ENCODE measurements at places on chromosomes 6 and 20.

- no peaks in the 10 kb centered on the region for H3K36me3 ChIP-seq
- peaks cover 30% of the 10 kb centered on the region for H3K4me1 ChIP-seq
- no peak overlapping the region for H3K4me3 ChIP-seq
- no peak for DNase-seq
These were observed 125.9 kb downstream of the TRMT11 start for GRCh38 chr6:126112171-126112632.

DNA sequence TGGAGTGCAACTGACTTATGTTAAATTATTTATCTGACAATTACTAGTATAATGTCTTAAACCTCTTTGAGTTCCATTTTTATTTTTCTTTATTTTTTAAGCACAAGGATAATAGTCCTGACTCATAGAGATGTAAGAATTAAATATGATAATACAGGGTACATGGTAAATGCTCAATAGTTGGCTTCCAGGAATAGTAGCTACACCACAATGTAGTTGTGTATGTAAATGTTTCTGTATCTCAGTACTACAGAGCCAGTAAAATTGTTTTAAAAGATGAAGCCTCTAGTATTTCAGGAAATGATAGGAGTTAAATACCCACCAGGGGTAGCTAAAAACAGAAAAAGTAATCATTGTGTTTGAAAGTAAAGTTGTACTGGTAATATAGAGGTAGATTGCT, 487.4 kb upstream of the IRAK1BP1 start:
- no peaks in the 10 kb centered on the region for H3K4me1 ChIP-seq
- no peaks in the 10 kb centered on the region for H3K36me3 ChIP-seq
- H3K4me3 ChIP-seq = no peak overlapping the region
- DNase-seq = no peak
- H3K27me3 ChIP-seq = no peaks in the 10 kb centered on the region
- H3K27ac ChIP-seq = no peak overlapping the region

DNA sequence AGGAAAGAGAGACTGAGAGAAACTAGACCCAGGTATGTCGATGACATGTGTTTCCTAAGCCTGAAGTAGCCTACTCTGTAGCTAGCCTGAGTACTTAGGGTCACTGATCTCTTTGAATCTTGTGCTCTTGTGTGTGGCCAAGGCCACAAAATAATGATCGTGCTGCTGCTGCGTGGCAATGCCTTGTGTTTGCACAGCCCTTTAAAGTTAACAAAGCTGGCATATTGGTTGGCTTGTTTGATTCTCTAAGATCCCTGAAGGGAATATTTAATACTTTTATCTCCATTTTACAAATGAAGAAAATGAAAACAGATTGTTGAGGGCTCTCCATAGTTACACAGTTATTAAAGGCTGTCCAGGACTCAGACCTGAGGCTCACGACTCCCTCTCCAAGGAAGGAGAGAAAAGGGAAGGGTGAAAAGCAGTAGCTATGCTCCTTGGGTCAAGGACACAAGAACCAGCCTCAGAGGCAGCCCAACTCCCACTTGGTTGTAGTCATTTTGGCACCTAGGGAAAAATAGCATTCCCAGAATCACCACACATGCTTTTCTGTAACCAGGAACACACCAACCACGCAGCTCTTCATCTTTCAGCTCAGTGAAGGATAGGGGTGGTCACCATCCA, 130.7 kb downstream of the LRFN2 start:
- no peaks in the 10 kb centered on the region for H3K36me3 ChIP-seq
- no peak for DNase-seq
- H3K27me3 ChIP-seq = peaks cover 56% of the 10 kb centered on the region
- no peak overlapping the region for H3K27ac ChIP-seq
- no peaks in the 10 kb centered on the region for H3K4me1 ChIP-seq
- no peak overlapping the region for H3K4me3 ChIP-seq

DNA sequence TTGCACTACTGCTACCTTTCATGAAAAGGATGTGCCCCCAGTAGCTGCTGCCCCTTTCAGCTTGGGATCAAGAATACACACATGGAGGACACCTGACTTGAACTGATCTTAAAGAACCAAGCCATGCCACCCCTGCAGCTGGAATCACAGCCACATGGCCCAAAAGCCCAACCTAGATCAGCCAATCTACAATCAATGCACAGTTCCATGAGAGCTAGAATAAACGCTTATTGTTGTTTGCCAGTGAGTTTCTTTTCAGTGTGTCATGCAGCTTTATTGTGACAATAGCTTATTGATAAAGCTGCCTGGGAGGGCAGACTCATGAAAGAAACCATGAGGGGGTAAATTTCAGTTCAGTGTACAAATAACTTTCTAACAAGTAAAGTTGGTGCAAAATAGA, 397.7 kb downstream of the PTPRT start:
- no peak for DNase-seq
- peaks cover 2% of the 10 kb centered on the region for H3K4me1 ChIP-seq
- no peaks in the 10 kb centered on the region for H3K27me3 ChIP-seq
- no peak overlapping the region for H3K27ac ChIP-seq
- H3K4me3 ChIP-seq = no peak overlapping the region

GRCh38 chr20:5374171-5374570, 57.4 kb upstream of the PROKR2 start:
- H3K27me3 ChIP-seq = peaks cover 26% of the 10 kb centered on the region
- H3K27ac ChIP-seq = no peak overlapping the region
- H3K36me3 ChIP-seq = no peaks in the 10 kb centered on the region

DNA sequence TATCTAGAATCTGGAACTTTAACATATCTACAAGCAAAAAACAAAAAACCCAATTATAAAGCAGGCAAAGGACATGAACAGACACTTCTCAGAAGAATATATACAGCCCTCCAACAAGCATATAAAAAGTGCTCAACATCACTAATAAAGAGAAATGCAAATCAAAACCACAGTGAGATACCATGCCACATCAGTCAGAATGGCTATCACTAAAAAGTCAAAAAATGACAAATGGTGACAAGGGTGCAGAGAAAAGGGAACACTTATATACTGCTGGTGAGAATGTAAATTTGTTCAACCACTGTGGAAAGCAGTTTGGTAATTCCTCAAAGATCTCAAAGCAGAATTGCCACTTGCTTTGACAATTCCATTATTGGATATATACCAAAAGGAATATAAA, 215.0 kb upstream of the EYS start:
- H3K4me3 ChIP-seq = no peak overlapping the region
- DNase-seq = no peak
- no peaks in the 10 kb centered on the region for H3K27me3 ChIP-seq
- H3K27ac ChIP-seq = no peak overlapping the region
- H3K4me1 ChIP-seq = no peaks in the 10 kb centered on the region

DNA sequence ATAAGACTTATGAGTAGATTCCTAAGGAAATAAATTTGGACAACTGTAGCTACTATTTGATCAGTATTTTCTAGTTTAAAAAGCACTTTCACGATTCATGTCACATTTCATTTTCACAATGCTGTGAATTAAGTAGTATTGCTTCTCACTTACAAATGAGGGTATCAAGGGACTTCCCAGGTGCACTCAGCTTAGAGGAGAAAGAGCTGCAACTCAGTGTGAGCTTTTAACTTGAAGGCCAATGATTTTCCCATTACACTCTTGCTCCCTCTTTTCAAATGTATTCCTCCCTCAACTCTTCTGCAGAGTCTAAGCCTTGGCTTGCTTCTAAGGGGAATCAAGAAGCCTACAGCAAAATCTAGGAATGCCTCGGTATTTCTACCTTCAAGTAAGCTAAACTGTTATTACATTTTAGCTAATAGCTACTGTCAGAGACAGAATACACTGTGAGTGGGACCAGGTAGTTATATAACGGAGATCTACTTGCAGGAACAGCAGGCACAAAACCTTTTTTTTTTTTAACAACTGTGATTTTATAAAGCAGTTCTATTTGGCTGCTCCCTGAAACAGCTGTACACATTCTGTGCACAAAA, 339.0 kb downstream of the SYNE1 start:
- no peak overlapping the region for H3K27ac ChIP-seq
- H3K36me3 ChIP-seq = peaks cover 14% of the 10 kb centered on the region

DNA sequence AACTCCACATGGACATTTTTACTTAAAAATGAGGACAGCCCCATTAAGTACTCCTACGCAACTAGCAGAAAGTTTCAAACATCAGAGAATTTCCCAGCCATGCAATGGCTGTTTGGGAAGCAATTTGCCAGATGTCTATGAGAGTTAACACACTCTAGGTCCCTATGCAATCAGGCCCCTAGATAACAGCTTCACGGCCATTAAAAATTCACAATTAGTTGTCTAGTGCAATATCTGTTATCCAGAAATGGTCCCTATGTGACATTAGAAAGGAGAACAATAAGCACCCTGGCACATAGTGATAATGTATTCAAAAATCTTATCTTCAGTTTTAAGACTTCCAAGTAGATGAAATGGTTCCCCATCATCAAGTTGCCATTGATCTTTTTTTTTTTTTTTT, 174.3 kb upstream of the NRSN1 start:
- no peaks in the 10 kb centered on the region for H3K27me3 ChIP-seq
- H3K27ac ChIP-seq = no peak overlapping the region
- no peak for DNase-seq
- no peaks in the 10 kb centered on the region for H3K36me3 ChIP-seq
- peaks cover 36% of the 10 kb centered on the region for H3K4me1 ChIP-seq

- H3K4me3 ChIP-seq = no peak overlapping the region
- H3K36me3 ChIP-seq = no peaks in the 10 kb centered on the region
- peaks cover 9% of the 10 kb centered on the region for H3K4me1 ChIP-seq
- DNase-seq = no peak
- H3K27me3 ChIP-seq = no peaks in the 10 kb centered on the region
- no peak overlapping the region for H3K27ac ChIP-seq
These were observed 219.0 kb downstream of the HACE1 start for GRCh38 chr6:104640761-104641160.

DNA sequence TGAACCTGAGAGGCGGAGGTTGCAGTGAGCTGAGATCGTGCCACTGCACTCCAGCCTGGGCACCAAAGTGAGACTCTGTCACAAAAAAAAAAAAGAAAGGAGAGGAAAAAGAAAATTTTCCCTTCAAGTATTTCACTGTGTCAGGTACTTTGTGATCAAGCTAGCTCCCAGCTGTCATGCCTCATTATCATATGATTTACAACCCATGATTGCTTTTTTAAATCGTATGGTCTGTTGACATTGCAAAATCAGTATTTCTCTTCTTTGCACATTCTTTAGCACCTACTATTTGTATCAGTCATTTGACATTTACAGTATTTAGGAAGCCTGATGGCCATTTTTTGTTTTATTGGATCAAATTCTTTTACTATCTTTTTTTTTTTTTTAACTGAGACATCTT, 22.4 kb downstream of the SASH1 start:
- no peak for DNase-seq
- H3K4me1 ChIP-seq = peaks cover 6% of the 10 kb centered on the region
- no peak overlapping the region for H3K4me3 ChIP-seq
- peaks cover 6% of the 10 kb centered on the region for H3K36me3 ChIP-seq

DNA sequence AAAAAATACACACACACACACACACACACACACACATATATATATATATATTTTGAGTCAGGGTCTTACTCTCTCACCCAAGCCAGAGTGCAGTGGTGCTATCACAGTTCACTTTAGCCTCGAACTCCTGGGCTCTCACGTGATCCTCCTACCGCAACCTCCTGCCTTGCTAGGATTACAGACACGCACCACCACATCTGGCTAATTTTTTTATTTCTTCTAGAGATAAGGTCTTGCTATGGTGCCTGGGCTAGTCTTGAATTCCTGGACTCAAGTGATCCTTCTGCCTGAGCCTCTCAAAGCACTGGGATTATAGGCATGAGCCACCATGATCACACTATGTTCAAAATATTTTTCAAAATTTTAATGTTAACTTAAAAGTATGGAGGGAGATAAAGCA, 43.5 kb downstream of the NUP153 start:
- no peak overlapping the region for H3K4me3 ChIP-seq
- H3K27me3 ChIP-seq = no peaks in the 10 kb centered on the region
- no peak for DNase-seq
- no peak overlapping the region for H3K27ac ChIP-seq
- peaks cover 57% of the 10 kb centered on the region for H3K36me3 ChIP-seq
- H3K4me1 ChIP-seq = no peaks in the 10 kb centered on the region

GRCh38 chr6:77880501-77880900, 227.7 kb downstream of the MEI4 start:
- peaks cover 14% of the 10 kb centered on the region for H3K4me1 ChIP-seq
- no peaks in the 10 kb centered on the region for H3K36me3 ChIP-seq
- H3K4me3 ChIP-seq = no peak overlapping the region
- DNase-seq = no peak

- peaks cover 20% of the 10 kb centered on the region for H3K4me1 ChIP-seq
- no peaks in the 10 kb centered on the region for H3K36me3 ChIP-seq
- peaks cover 40% of the 10 kb centered on the region for H3K27me3 ChIP-seq
- DNase-seq = peak; percentile 96
These were observed at the start of gene KHDRBS2 for GRCh38 chr6:62285612-62286469. Gene KHDRBS2 (minus strand): TSS chr6:62286225.

GRCh38 chr20:15318682-15319081, 981.3 kb upstream of the FLRT3 start:
- peaks cover 5% of the 10 kb centered on the region for H3K36me3 ChIP-seq
- no peaks in the 10 kb centered on the region for H3K27me3 ChIP-seq
- H3K27ac ChIP-seq = no peak overlapping the region
- H3K4me3 ChIP-seq = no peak overlapping the region
- DNase-seq = no peak

DNA sequence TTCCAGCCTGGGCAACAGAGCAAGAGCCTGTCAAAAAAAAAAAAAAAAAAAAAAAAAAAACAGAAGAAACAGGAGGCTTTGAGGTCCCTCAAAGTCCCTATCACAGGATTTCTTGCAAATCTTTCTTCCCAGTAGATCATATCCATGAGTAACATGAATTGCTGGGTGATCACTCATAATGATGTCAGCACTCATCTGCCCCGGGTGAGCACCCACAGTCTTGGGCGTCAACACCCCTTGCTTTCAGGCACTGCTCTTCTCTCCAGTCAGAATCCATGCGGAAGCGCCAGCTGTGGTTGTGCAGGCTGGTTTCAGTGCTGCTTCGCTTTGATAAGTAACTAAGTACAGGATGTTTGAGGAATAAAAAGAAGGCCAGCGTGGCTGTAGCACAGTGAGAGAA, 40.2 kb upstream of the INSM1 start:
- H3K4me1 ChIP-seq = no peaks in the 10 kb centered on the region
- DNase-seq = no peak
- H3K27me3 ChIP-seq = peaks cover 35% of the 10 kb centered on the region
- no peaks in the 10 kb centered on the region for H3K36me3 ChIP-seq

GRCh38 chr6:80003826-80004172, 650 bp upstream of the TTK start:
- no peaks in the 10 kb centered on the region for H3K36me3 ChIP-seq
- DNase-seq = peak; percentile 20
- peak overlapping the region; percentile 95 for H3K27ac ChIP-seq
- peaks cover 1% of the 10 kb centered on the region for H3K27me3 ChIP-seq

GRCh38 chr20:53865901-53866793, 204.2 kb downstream of the BCAS1 start:
- H3K4me3 ChIP-seq = peak overlapping the region; percentile 44
- H3K4me1 ChIP-seq = peaks cover 64% of the 10 kb centered on the region
- DNase-seq = peak; percentile 41
- H3K36me3 ChIP-seq = no peaks in the 10 kb centered on the region
- peak overlapping the region; percentile 99 for H3K27ac ChIP-seq

- peaks cover 2% of the 10 kb centered on the region for H3K4me1 ChIP-seq
- H3K36me3 ChIP-seq = peaks cover 4% of the 10 kb centered on the region
- no peak overlapping the region for H3K27ac ChIP-seq
- no peak for DNase-seq
These were observed 41.1 kb downstream of the HS3ST5 start for GRCh38 chr6:114301596-114302219.

Data from mesothelial cell of epicardium (in vitro differentiated cells).